ENCODE measurements at places on chromosomes 3 and 15. TPM values are rescaled to one million over a fixed set of nuclear protein-coding genes. Genes with fewer than 3 reads are reported as not detected.

Gene RARB
- 8.3 TPM for total RNA-seq

- no peaks in the 10 kb centered on the region for H3K4me1 ChIP-seq
- H3K27ac ChIP-seq = no peak overlapping the region
- no peak for DNase-seq
- H3K27me3 ChIP-seq = no peaks in the 10 kb centered on the region
- H3K36me3 ChIP-seq = no peaks in the 10 kb centered on the region
- H3K4me3 ChIP-seq = no peak overlapping the region
Measured at GRCh38 chr3:41064526-41064925, 134.8 kb upstream of the CTNNB1 start.

DNA sequence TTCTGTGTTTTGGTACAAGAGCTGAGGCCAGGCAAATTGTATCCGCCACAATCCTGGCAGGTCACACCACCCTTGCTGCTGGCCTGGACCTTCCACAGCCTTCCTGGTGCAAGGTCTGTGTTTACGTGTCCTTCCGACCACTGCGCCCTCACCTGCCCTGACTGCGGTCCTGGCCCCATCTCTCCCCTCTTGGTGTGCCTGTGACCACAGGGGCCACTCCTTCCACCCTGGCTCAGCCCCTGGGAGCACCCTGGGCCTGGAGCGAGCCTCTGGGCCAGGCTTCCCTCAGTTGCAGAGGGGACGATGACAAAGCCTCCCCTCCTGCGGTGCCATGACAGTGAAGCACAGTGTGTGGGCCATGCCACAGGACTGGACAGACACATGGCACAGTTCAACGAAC is 104.5 kb downstream of the PLXNA1 start:
- no peak overlapping the region for H3K4me3 ChIP-seq
- no peaks in the 10 kb centered on the region for H3K36me3 ChIP-seq

DNA sequence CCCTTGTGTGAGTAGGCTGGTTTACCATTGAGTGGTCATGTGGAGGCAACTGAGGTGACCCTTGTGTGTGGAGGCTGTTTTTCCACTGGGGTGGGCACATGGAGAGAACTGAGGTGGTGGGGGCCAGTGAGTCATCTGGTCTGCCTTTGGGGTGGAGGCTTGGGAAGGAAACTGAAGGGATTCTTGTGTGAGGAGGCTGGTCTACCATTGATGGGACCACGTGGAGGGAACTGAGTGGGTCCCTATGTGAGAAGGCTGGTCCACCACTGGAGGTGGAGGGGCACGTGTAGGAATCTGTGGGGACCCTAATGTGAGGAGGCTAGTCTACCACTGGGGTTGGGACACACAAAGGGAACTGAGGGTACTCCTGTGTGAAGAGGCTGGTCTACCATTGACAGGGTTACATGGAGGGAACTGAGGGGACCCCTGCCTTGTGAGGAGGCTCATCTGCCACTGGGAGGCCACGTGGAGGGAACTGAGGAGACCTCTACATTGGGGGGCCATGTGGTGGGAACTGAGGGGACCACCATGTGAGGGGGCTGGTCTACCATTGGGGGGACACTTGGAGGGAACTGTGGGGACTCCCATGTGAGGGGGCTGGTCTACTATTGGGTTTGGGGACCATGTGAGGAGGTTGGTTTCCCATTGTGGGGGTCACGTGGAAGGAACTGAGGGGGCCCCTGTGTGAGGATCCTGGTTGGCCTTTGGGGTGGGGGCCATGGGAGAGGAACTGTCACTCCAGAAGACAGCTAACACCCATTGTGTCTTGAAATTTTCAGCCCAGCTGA is 164.5 kb downstream of the WNT7A start:
- H3K27ac ChIP-seq = no peak overlapping the region
- DNase-seq = peak; percentile 34
- no peaks in the 10 kb centered on the region for H3K36me3 ChIP-seq

Data from sigmoid colon (tissue), 7 donors.